CD4-positive, alpha-beta memory T cell (primary cell): ENCODE measurements at places on chromosomes 4 and X.

- DNase-seq = no peak
Observed at GRCh38 chr4:17680559-17681280, 66.3 kb downstream of the MED28 start.

DNA sequence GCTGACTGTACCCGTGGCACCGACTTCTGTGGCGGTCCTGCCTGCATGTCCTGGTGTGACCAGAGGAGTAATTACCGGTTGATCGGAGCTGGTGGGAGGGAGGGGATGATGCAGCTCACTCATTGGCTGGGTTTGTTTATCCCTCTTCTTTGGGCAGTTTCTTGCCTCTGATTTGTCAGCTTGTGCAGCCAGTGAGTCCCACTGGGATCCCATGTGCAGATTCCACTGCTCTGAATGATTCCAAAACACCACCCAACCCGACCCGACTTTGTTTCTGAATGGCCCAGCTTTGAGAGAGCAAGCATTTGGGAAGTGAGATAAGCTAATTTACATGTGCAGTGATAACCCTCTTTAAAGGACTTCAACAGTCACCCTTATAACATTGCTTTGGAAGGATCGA is 13.8 kb downstream of the FHDC1 start:
- DNase-seq = no peak

DNA sequence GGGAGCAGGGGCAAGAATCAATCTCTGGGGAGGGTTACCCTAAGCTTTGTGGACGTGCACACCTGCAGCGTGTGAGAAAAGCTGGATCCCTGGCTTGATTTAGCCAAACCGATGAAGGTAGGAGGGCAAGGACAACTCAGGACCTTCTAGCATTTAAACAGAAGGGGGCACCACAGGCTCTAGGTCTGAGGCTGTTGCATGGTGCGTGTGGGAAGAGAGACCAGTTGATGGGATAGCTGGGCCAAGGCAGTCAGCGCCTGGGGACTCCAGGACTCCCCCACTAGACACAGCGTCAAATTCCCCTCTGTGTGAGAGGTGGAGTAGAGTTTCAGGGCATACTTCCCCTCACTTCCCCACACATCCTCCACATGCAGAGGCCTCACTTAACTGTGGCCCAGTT is 4.3 kb downstream of the GABRQ start:
- no peak for DNase-seq

GRCh38 chr4:110615353-110616237 is 7.3 kb downstream of the PITX2 start:
- no peak for DNase-seq

- DNase-seq = no peak
Observed at GRCh38 chrX:54695231-54695630, 102.8 kb downstream of the ITIH6 start.

DNA sequence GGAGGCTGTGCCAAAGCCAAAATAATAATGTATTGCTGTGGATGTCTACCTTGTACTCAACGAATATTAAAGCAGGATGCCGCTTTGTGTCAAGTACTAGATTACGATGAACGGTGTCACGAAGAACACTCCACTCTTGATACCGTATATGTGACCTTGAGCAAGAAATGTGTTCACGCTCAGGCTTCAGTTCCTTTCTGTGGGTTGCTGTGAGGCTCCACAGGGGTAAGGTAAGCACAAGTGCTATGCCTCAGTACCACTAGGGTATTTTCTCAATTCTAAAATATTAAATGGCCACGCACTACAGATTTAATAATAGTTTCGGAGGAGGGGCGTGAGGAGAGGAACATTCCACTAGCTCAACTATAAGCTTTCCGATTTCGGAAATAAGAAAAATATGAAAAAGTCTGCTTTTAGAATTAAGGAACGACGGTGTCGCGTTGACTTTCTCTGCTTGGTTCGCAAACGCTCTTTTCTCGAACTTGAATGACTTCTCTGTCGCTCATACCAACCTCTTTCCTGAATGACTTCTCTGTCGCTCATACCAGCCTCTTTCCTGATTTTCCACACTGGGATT is 607 bp upstream of the SCOC start:
- DNase-seq = peak; percentile 49

- DNase-seq = no peak
Observed at GRCh38 chr4:148345509-148345908, 96.7 kb downstream of the NR3C2 start.

DNA sequence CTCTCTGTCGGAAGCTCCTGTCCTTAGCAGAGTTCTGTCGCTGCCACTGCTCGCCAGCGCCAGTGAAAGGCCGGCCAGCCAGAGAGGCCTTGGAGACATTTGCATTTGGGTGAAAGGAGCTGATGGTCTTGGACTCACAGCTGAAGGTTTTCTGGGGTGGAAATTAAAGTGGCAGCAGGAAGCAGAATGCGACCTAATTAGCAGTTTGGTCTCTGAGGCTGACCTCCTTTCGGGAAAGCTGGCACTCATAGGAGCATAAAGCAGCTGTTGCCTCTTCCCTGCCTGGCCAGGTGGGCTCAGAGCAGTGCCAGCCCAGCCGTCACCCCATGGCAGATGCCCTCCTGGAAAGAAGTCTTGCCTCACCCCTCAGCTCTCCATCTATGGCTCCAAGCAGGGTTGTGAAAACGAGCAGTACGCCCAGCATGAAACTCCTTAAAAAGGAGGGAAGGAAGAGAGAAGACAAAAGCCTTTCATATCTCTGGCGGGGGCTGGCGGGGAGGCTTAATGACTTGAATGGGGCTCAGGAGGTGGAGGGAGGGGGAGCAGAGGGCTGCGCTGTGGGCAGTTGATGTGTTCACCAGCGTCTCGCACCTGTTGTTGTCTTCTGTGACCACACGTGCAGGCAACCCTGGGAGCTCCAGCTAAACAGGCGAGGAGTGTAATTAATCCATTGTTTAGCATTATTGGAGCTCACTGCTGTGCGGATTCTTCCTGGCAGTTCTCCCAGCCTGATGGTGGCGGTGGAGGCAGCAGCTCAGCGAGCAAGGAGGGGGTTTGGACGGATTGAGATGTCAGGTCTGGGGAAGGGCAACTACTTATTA is 264.0 kb downstream of the MID1IP1 start:
- DNase-seq = no peak

- DNase-seq = no peak
Observed at GRCh38 chr4:140084385-140084784, 69.6 kb downstream of the MAML3 start.

DNA sequence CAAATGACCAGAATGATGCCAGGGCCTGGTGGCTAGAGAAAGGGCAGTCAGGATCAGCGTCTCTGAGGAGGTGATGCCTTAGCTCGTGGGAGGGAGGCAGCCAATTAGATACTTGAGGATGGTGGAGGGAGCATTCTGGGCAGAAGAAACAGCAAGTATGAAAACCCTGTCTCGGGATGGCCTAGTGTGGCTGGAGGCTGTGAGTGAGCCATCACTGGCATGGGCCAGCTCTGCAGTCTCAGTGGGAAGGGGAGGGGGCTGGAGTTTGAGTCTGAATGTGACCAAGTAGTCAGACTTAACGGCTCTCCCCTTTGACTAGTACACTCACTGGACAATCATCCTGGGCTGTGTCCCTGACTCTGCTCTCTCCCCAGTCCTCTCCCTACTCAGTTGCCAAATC is 7.1 kb downstream of the CNGA2 start:
- DNase-seq = no peak

- no peak for DNase-seq
Observed at GRCh38 chr4:43330288-43330687, 437.8 kb downstream of the GRXCR1 start.

GRCh38 chr4:182478475-182478874 is 235.3 kb downstream of the TENM3 start:
- DNase-seq = peak; percentile 32

- DNase-seq = no peak
Observed at GRCh38 chrX:66547847-66548369, 91.0 kb downstream of the EDA2R start.
